ENCODE measurements at places on chromosomes 3 and 15.
A peak's percentile ranks its signal among the peaks of the same experiment; 100 is the strongest.

DNA sequence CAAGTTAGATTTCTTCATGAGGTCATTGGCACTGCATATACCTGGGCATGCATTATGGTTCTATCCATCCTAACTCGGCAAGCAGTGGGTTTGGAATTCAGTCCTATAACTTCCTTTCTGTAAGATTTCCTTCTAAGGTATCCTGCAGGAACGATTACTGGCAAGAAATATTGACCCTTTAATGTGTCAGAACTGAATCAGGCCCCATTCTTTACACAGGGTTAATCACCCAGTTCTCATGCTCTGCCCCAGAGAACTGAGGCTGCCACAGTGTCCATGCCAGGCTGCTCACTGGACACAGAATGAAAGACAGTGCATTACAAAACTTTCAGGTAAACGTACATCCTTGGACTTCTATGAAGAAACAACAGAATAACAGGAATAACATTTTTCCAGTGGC is 108.9 kb downstream of the RPL22L1 start:
- DNase-seq: no peak

DNA sequence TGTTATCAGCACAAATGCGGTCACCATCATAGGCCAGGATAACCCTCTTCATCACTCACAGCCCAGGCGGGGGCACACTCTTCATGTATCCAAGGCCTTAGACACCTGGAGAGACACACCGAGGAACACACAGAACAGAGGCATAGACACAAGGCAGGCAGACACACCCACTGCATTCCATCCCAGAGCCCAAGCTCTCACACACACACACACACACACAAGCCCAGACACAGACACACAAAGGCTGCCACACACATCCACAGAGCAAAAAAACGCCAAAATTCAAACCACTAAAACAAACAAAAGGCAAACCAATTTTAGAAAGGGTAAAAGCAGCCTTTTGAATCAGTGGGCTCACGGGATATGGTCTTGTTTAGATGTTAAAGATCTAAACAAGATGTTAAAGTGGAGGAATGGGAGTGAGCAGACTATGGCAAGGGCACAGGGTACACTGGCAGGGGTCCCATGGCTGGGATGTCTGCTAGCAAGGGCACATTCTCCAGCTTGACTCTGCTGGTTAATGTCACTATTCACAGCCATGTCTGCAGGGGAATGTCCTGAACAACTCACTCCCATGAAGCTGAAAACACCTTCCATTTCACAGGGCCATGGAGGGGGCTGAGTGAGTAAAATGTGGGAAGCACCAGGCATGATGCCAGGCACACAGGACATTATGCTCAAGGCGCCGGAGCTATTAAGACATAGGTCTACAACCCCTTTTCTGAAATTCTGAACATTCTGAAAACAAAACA is 14.9 kb upstream of the CRABP1 start:
- no peak for DNase-seq

DNA sequence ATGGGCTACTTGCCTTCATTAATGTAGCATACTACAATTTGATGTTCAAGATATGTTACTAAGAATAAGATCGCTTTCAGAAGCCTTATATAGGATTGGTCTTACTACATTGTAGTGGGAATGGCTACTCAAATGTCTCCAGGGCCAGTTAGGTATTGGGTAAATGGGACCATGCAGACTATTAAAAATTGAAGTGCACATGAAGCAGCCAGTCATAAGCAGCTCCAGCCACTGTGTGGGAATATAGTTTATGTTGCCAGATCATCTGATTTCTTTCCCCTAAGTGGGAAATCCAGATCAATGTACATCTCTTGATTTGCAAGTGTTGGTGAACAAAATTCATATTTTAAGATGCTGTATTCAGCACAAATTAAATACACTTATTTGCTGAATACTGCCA is 5.1 kb downstream of the CTNNB1 start:
- DNase-seq: no peak

DNA sequence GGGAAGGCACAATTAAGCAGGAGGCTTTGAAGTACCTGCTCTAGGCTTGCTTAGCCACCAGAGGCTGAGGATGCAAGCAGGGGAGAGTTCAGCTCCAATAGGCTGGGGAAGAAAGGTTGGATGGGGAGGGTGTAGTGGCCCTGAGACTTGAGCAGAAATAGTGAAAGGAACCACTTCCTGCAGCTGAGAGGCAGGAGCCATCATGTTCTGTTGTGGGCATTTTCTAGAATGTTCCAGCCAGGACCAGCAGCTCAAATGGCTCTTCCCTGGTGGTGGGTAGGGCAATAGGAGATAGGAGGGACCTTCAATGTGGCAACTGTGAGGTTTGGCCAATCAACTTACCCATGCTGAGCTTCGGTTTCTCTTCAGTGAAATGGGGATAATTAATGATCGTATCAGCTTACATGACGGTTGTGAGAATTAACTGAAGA is 79.1 kb upstream of the CGNL1 start:
- no peak for DNase-seq

DNA sequence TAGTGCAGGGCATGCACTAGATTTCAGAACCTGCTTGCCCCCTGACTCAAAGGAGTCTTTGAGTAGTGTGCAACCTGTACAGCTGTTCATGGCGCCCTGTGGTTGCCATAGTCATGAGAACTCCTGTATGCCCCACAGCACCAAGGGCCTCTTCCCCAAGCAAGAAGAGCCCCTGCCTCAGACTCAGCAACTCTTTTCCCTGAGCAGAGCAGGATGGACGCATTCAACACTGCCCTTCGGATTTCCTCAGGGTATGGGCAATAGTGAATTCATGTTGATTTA is 89.7 kb upstream of the KLF13 start:
- no peak for DNase-seq

GRCh38 chr3:13544951-13545651 is 3.8 kb upstream of the FBLN2 start:
- no peak for DNase-seq

DNA sequence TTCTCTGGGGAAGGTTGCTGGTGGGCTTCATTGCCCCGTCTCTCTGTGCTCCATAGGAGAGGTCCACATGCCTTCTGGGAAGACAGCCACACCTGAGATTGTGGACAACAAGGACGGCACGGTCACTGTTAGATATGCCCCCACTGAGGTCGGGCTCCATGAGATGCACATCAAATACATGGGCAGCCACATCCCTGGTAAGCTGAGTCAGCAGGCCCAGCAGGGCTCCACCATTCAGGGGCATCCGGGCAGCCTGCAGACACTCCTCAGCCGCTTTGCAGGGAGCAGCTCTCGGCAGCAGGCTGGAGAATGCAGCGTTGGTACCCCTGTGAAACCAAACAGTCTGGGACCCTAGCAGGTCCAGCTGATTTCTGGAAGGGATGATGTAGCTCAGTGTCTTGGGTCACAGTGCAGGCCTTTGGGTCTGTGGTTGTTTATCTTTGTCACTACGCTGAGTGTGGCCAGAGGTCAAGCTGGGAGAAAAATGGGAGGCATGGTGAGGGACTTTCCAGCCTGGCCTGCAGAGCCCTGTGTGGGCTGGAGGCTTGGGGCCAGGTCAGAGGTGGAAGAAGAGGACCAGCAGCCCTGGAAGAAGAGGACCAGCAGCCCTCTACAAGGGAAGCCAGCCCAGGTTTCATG is 67.2 kb downstream of the DNASE1L3 start:
- DNase-seq: no peak

DNA sequence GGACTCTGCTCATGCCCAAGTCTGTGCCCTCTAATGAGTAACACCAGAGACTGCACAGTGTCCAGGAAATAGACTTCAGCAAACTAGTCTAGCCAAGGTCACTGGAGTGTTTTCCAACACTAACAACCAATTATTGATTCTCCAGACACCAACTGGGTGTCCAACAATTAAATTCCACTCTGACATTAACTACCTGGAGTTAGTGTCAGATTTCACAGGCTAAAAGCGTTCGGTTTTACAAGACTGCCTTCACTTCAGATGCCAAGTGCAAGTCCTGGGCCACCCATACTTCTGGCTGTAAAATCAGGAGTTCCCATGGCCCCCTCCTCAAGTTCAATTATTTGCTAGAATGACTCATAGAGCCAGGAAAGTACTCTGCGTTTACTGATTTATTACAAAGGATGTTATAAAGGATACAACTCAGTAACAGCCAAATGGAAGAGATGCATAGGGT is 20.8 kb upstream of the CFAP161 start:
- DNase-seq: no peak

DNA sequence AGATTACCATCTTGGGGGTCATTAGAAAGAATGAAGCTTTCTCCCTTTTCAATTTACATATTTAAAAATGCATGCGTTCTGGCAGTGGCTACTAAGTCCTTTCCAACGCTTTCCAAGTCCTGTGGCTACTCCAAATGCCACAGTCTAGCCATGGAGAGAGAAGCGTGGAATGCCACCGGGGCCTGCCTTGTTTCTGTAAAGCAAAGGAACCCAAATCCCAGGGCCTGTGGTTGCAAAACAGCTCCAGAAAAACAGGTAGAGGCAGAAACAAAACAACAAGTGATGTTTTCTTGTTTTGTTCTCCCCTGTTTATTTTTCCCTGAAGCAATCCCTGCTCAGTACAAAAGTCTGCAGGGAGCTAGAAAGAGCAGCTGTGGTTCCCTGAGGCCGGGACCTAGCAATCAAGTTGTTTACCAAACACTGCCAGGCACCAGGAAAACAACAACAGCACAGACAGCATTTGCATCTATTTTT is 85.5 kb downstream of the FOXP1 start:
- DNase-seq: no peak

- no peak for DNase-seq
Measured at GRCh38 chr15:51243774-51244173, 94.6 kb downstream of the CYP19A1 start.

DNA sequence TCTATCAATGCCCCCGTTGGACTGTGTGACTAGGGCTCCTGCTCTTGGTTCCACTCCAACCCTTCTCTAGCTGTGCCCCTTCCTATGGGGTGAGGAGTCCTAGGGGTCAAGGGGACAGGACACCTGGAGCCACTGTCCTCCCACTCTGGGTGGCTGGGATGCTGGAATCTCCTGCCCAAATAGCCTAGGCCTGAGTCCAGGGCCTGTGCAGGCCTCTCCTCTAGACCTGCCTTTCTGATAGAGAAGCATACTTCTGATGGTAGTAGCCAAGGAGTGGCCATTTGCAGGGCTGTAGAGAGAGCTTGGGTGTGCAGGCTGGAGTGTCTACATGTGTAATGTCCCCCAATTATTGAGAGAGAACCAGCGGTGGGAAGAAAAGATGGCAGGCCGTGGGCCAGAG is 54.2 kb downstream of the ITGA11 start:
- DNase-seq: no peak

GRCh38 chr3:105162448-105162847 is 204.3 kb upstream of the ALCAM start:
- DNase-seq: no peak

- peak; percentile 58 for DNase-seq
Measured at GRCh38 chr3:157174290-157174648, 14.3 kb upstream of the CCNL1 start.

DNA sequence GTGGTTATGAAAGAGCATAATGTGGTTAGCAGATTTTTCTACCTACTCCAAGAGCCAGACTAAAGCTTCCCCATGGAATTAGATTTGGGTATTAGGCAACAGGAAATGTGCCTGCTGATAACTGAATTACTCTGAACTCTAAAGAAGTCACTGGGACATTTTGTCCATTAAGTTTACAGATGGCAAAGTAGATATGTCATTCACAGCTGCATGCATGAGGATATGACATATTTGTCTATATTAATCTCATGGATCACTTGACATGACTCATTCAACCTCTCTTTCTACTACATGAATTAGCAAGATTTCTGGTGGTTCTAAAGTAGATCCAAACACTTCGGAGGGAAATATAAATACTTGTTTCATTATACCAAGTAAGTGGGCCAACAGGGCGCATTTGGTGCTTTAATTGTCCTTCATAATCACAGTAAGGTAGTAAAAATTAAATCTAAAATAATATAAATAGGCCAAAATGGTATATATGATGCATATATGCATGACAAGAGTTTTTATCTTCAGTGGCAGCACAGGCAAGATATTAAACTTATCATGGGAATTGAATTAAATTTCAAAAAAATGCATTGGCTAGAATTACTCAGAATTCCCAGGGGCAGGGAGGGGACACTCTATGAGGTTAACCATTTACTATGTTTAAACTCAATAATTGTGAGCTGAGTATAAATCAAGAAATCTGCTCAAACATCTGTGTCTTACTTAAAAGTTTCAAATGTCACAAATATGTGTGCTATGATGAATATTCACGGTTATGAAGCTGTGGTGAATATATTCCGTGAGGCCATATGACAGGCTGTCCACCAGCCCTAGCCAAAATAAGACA is 365.3 kb upstream of the KCNMB2 start:
- no peak for DNase-seq

GRCh38 chr3:4979428-4980228 is at the start of gene BHLHE40:
Gene BHLHE40 (plus strand): TSS chr3:4979437. CDS start chr3:4979719, 282 bp downstream.
- DNase-seq: no peak

DNA sequence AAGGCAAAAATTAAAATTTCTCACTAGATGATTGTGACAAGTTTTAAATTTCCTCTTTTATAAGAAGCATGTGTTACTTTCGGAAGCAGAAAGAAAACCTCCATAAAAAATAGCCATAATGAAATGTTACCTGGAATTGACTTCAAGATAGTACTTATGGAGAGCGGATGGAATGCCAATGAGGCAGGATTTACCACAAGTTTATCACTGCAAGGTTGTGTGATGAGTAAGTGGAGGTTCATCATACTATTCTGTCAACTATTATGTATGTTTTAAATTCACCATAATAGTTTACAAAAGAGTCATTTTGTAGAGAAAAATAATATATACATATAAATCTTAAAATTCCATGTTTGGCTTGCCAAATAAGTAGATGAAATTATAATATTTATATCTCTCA is 230.3 kb downstream of the SCAPER start:
- no peak for DNase-seq

DNA sequence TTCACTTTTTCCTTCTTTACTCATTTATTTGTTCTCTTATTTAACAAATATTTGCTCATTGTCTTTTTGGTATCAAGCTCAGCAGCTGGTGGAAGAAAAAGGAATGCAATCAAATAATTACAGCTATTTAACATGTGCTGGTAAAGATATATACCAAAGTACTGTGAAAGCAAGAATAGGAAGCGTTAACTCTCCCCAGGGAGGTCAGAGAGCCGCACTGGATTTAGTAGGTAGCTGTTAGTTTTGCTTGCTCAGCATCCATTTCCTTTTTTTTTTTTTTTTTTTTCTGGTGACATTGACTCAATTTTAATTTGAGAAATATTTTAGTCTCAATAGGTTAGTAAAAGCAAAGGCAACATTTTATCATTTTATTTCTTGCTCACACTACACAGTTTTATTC is 308.5 kb upstream of the MDFIC2 start:
- no peak for DNase-seq
